SK-MEL-5 (cell line): ENCODE measurements at places on chromosomes 7 and 10.

DNA sequence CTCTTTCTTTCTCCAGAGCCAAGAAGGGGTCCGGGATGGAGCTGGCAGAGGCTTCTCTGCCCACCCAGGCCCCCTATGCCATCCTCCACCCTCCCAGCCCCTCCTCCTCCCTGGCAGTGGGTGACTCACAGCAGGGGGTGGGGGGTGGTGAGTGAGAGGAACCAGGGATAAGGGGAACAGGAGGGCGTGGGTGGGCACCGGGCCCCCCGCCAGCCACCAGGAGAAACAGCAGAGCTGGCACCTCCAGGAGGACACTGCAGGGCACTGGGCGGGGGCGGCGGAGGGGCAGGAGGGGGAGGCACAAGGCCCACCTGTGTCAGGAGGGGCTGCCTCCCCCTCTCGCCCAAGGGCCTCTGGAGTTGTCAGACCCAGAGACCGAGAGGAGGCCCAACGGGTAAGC is 56.0 kb downstream of the CAMK2B start:
- no peak for DNase-seq

DNA sequence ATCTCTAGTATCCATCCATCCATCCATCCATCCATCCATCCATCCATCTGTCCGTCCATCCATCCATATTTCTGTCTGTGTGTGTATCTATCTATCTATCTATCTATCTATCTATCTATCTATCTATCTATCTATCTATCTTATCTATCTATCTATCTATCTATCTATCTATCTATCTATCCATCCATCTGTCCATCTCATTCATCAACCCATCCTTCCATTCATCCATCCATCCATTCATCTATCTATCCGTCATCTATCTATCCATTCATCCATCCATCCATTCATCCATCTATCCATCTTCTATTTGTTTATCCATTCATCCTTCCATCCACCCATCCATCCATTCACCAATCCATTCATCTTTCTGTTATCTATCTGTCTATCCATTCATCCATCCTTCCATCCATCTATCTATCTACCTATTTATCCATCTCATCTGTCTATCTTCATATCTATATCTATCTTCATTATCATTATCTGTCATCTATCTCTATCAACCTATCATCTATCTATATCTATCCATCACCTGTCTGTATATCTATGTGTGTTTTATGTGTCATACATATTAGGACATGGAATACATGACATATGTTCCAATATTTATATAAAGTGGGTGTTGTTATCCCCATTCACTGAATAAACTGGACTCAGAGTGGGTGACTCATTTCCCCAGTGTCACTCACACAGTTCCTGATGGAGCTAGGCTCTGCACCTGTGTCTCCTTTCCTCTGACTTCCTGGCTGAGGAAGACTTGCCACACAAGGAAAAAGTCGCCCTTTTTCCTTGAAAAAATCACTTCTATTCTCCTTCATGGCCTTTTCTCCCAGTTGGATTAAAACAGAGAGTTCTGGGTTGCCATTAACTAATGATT is 200.1 kb downstream of the CCDC3 start:
- no peak for DNase-seq

DNA sequence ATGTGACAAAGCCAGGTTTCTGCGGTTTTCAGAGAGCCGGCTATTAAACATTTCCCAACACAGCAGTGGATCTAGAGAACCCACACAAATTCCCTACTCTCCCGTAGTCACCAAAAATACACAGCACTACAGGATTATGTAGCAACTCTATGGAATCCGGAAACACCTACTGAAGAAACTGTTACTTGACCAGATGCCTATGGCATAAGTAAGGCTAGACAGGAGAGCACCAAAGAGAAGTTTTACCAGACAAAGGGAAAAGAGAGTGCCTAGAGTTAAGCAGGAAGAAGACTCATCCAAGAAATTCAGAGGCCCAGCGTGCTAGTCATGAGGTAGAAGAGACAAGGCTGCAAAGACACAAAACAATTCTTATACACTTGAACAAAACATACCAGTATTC is 321.1 kb downstream of the PARD3 start:
- peak; percentile 87 for DNase-seq

- DNase-seq: no peak
Measured at GRCh38 chr7:158824028-158824427, 5.3 kb downstream of the ESYT2 start.

- no peak for DNase-seq
Measured at GRCh38 chr7:141978351-141978750, 4.8 kb upstream of the TAS2R38 start.

GRCh38 chr7:21923658-21924057 is 22.0 kb downstream of the CDCA7L start:
- DNase-seq: no peak

DNA sequence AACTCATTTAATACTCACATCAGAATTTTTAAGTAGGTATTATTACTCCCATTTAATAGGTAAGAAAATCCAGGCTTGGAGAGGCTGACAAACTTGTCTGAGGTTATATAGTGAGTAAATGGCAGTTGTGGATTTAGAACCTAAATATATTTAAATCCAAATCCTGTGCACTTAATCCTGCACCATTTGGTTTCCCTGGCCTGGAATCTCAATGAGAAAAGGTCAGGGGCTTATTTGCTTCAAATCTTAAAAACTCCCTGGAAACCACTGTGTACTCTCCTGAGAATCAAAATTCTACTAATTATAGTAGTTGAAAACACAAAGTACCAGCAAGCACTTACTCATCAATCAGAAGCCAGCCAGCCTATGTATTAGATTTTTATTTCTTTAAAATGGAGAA is 97.7 kb downstream of the DNMBP start:
- no peak for DNase-seq

DNA sequence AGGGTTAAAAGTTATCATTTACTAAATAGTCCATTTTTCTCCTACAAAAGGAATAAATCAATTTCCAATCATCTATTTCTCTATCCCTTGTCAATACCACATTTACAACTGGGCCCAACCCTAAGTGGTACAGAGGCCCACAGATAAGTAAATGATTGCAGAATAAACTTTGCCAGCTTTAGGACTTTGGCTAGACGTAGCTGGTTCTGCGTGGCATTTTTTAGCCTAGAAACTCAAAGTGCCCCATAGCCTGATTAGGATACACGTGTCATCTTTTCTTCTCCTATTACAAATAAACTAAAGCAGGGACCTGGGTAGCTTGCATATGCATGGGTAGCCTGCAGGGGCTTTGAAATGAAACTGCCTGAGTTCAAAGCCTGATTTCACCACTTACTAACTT is 56.4 kb downstream of the KLF6 start:
- DNase-seq: no peak
